ENCODE measurements at places on chromosomes 4 and X.

- no peak for DNase-seq
These were observed 621.8 kb upstream of the GALNT7 start for GRCh38 chr4:172546782-172547181.

DNA sequence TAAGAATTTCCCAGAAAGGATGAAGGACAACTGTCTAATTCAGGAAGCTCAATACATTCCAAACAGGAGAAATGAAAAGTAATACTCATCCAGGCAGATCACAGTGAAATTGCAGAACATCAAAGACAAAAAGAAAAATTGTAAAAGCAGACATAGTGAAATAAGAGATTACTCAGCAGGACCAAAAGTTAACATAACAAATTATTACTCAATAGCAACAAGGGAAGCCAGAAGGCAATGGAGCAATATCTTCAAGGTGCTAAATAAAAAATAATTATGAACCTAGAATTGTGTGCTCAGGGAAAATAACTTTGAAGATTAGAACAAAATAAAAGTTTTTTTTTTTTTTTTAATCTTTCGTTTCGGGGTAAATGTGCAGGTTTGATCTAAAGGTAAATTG lies 30.5 kb upstream of the ENPP6 start:
- DNase-seq, result no peak

- DNase-seq, result peak; percentile 58
These were observed at the start of gene MTMR1 for GRCh38 chrX:150692831-150693724. Gene MTMR1, plus strand, starts transcription at chrX:150693396. Its CDS starts 135 bp downstream, at chrX:150693531.

DNA sequence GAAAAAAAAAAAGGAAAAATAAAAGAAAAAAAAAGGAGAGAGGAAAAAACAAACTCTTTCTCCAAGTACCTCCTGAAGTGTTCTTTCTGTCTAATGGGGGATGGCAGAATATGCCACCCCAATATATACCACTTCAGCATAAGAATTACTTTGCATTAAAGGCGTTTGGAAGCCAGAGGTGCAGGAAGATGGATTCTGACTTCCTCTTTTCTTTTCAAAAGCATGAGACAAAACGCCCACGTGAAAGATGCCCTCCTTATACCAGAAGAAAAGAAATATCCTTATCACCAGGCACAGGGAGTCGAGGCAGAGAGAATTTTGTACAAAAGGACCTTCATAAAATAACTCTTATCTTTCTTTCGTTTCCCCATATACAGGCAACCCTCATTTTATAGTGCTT lies 40.9 kb downstream of the COX18 start:
- no peak for DNase-seq

GRCh38 chr4:122826553-122827257 lies at the start of gene FGF2:
Gene FGF2, plus strand, starts transcription at chr4:122826831. Its CDS starts 344 bp downstream, at chr4:122827175.
- DNase-seq, result peak; percentile 58

DNA sequence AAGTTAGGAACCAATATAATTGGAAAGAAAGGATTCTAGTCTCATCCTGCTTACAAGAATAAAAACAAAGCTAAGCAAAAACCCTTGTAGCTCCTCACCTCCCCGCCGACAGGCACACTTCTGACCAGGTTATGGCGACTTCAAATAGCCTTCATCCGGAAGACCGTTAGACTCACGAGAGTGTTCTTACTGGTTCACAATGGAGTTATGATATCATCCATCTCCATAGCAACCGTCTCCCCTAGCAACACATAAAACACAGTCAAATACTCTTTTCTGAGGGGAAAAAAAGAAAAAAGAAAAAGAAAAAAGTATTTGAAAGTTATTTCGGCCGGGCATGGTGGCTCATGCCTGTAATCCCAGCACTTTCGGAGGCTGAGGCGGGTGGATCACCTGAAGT lies at the start of gene IL13RA2:
TSS of gene IL13RA2 (minus strand) at position 162 of the 400 bp plus-strand sequence. CDS start 347 bp downstream, outside the sequence.
- DNase-seq, result no peak

DNA sequence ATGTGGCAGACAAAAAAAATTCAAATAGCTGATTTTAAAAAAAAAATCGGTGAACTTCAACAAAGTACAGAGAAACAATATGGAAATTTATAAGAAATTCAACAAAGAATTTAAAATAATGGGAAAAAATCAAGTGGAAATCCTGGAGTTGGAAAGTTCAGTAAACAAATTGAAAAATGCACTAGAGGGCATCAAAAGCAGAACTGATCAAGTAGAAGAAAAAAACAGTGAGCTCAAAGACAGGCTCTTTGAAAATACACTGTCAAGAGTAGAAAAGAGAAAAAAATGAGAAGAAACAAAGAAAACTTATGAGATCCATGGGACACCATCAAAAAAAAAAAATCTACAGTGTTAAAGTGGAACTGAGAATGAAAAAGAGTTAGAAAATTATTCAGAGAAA lies 19.6 kb upstream of the FRG1 start:
- no peak for DNase-seq

- DNase-seq, result peak; percentile 45
These were observed 20.4 kb upstream of the SEPSECS start for GRCh38 chr4:25180524-25181131.

DNA sequence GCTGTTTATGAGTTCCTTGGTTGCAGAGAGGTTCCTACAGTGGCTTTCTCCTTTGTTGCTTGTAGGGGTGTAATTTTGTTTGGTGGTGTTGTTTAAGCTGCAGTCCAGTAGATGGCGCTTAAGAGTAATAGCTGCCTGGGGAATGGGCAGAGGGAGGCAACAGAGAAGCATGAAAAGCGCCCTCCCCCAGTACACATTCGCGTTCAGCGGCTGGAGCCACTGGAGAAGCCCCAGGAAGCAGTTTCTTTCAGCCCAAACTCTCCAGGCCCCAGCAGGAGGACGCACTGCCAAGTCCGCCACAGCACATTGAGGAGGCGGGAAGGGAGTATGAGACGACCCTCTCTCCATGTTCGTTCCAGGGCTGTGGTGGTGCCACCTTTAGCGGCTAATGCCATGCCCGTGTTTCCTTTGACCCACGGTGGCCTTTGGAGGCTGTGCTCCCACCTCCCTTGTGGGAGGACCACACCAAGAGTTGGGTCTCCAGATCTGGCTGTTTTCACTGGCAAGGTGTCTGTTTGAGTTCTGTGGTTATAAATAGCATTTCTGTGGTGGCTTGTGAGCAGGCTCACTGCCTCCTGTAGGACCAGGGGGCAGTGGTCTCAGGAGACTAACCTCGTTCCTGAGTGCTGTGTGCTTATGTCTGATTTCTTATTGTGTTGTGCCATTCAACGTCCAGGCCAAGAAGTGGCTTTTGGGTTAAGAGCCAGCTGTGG lies 252.3 kb downstream of the ARHGAP10 start:
- DNase-seq, result peak; percentile 8

DNA sequence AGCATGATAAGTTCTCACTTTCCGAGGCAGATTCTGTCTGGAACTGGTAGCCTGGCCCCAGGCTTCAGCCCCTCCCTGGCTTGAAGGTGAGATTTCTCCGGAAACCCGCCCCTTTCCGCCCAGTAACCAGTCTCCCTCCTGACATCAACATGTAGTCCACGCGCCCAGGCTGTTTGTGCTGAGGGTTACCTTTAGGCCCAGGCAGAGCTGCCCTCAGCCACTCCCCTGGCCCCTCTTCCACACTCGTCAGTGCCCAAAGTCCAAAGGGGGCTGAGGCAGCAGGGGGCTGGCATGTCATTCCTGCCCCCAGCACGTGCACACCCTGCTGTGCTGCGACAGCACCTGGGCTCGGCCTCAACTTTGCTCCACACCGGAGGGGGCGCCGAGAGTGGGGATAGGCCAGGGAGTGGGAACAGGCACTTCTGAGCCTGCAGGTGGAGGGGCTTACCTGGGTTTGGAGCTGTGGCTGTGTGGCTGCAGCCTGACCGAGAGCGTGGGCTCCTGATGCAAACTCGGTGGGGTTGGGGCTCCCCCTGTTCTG lies 69.5 kb upstream of the ANK2 start:
- no peak for DNase-seq

GRCh38 chr4:177384856-177385397 lies 57.3 kb downstream of the AGA start:
- no peak for DNase-seq

- DNase-seq, result no peak
These were observed 51.7 kb downstream of the SLC7A11 start for GRCh38 chr4:138190452-138190858.

DNA sequence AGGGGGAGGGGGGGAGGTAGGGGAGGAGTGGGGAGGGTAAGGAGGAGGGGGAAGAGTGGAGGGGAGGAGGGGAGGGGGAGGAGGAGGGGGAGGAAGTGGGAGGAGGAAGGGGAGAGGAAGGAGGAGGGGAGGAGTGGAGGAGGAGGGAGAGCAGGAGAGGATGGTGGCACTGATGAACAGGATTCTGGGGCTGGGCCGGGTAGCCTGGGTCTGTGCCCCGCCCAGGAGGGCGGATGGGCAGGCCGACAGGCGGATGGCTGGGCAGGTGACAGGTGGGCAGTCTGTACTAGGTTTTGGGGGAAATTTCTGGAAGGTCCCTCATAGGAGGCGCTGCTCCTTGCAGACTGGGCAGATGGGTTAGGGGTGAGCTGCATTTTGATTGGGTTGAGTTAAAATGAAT lies 66.0 kb upstream of the ADRA2C start:
- DNase-seq, result no peak

DNA sequence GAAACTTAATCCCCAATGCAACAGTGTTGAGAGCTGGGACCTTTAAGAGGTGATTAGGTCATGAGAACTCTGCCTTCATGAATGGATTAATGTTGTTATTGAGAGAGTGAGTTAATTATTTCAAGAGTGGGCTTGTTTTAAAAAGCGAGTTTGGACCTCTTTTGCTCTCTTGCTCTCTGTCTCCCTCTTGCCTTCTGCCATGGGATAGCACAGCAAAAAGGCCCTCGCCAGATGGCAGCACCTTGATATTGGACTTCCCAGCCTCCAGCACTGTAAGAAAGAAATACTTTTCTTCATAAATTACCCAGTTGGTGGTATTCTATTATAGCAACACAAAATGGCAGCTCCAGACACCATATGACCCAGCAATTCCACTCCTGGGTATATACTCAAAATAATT lies 7.0 kb upstream of the ATP6AP2 start:
- DNase-seq, result peak; percentile 37

DNA sequence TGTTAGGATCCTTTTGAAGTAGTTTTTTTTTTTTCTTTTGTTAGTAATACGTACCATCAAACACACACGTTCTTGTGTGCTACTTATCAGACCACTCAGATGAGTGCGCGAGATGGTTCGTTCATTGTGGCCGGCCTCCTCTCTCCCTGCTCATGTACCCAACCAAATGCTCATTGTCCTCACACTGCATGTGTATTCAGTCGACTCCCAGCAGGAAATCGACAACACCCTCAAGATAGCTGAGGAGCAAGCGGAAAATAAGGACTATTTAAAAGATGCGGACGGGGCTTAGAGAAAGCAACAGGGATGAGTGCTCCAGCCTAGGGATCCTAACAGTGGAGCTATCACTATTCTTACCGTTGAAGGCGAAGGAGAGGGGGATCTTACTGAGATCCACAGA lies 72.9 kb upstream of the GUCY1A1 start:
- DNase-seq, result no peak

GRCh38 chr4:184795214-184795844 lies 30.4 kb downstream of the ACSL1 start:
- no peak for DNase-seq

DNA sequence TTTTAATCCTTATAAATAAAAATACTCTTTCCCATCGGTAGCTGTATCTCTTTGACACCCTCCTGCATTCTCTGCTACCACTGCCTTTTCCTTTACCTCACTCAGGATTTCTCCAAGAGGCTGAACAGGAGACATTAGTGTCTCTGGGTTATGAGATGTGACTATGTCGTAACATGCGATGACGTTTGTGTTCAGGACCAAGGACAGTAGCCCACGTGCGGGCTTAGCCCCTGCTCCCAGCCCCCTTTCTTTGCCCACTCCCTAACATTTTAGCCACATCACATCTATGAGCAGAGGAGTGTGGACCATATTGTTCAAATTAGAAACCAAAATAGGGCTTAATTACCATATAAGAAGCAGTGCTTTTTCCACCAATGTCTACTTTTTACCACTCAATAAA lies 369.3 kb downstream of the FBXW7 start:
- no peak for DNase-seq

DNA sequence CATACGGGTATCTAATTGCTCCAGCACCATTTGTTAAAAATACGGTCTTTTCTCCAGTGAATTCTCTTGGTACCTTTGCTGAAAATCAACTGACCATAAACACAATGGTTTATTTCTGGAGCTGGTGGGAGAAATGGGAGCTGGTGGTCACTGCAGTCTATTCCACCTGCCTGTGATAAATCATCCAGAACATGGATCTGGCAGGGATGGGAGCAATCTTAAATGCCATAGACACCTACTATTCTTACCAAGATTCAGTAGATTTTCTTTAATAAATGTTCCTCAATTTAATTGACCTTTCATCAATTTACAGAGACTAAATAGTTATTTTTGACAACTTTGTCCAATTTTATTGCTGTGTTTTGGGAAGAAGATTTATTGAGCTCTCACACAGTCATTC lies 68.1 kb downstream of the SLC9A7 start:
- no peak for DNase-seq

DNA sequence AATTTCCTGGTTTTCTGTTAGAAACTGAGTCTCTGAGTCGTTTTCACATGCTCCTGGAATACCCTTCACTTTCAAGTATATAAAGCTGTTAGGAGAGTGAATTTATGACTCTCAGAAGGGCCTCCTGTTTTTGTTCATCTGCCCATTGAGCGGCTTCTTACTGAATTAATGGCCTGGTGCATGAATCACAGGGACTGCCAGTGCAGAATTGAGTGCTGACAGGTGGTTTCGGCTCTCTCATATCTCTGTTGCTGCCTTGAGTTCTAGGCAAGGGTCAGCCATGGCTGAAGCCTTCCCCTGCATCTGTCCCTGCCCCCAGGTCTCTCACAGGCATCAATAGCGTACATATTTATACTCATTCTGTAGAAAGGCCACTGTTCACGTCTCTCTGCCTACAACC lies 22.7 kb upstream of the SEPSECS start:
- no peak for DNase-seq

- DNase-seq, result no peak
These were observed 11.5 kb upstream of the NKX1-1 start for GRCh38 chr4:1417522-1418390.

DNA sequence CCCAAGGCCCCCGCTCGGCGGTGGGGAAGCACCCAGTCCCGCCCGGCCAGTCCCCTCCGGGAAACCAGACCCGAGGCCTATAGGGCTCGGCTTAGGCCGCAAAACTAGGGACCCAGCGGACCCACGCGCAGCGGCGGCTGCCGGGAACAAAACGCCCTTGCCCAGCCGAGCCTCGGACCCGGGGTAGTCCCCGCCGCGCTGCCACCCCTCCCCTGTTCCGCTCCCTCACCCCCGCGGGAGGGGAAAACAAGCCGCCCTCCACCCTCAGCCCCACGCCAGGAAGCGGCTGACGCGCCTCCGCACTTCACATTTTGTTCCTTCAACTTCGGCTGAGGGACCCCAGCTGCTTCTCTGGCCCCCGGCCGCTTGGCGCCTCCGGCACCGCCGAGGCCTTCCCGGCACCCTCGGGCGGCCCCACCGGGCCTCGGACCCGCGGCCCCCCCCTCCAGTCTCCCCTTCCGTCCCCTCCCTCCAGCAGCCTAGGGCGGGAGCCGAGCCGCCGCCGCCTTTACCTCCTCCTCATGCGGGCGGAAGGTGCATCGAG lies 694 bp downstream of the PDS5A start:
- peak; percentile 64 for DNase-seq

GRCh38 chrX:17020851-17021821 lies 74.7 kb downstream of the REPS2 start:
- DNase-seq, result no peak

All from stimulated activated CD4-positive, alpha-beta T cell treated with anti-CD3 and anti-CD28 coated beads, Interleukin-15, amount 100 ng/mL, for 24 hours (primary cell).